ENCODE measurements at places on chromosomes 4 and X. TPM values are rescaled to one million over a fixed set of nuclear protein-coding genes. Genes with fewer than 3 reads are reported as not detected.

- no peak for DNase-seq
Measured at GRCh38 chr4:109375778-109376414, 57.7 kb upstream of the SEC24B start.

DNA sequence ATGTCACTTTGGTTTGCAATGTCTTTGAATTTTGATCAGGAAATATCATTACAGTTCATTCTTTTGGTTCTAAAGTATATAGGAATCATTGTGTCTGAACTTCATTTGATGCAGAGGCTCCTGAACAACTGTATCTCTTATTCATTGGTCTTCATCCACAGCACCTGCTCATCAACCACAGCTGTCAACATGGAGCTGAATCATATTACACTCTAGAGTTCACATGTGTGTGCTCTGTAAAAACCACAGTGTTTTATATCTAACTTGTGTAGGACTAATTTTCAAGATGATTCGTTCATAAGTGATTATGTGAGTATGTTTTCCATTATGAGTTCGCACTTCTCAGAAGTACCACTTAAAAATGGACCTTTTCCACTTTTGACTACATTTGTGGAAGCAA lies 643.3 kb upstream of the FAM241A start:
- DNase-seq: no peak

Gene NKX6-1
- total RNA-seq: 0.55 TPM

GRCh38 chr4:68348577-68348976 lies 1.3 kb downstream of the YTHDC1 start:
- DNase-seq: no peak

- DNase-seq: no peak
Measured at GRCh38 chr4:92528541-92528940, 224.8 kb downstream of the GRID2 start.

DNA sequence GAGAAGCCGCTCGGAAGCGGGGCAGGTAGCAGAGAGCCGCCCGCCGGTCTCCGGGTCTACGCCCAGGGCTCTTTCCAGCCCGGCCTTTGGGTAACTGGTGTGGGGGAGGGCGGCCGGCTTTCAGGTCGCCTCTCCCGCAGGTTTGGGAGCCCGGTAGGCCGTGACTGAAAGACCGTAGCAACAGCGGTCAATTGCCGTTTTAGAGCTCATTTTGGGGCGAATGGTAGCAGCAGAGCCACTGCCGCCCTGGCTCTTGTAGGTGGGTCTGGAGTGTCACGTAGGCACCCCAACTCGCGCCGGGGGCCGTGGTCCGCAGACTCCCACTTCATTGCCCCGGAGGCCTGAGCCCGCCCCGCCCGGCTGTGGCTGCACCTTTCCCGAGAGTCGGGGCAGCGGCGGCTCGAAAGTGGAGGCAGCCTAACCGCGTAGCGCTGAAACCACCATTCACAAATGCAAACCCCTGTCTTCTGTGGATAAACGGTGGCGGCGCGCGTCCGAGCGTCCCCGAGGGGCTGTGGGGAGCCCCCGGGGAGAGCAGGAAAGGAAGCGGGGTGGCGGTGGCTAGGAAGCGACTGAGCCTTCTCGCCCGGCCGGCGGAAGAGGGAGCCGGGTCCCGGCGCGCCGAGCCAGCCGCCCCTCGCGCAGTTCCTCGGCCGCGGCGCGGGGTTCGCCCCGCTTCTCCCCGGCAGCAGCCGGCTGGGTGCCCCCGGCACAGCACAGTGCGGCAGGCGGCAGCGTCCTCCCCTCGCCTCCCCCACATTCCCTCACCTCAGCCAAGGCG lies 2185.1 kb upstream of the TENM3 start:
- DNase-seq: no peak

DNA sequence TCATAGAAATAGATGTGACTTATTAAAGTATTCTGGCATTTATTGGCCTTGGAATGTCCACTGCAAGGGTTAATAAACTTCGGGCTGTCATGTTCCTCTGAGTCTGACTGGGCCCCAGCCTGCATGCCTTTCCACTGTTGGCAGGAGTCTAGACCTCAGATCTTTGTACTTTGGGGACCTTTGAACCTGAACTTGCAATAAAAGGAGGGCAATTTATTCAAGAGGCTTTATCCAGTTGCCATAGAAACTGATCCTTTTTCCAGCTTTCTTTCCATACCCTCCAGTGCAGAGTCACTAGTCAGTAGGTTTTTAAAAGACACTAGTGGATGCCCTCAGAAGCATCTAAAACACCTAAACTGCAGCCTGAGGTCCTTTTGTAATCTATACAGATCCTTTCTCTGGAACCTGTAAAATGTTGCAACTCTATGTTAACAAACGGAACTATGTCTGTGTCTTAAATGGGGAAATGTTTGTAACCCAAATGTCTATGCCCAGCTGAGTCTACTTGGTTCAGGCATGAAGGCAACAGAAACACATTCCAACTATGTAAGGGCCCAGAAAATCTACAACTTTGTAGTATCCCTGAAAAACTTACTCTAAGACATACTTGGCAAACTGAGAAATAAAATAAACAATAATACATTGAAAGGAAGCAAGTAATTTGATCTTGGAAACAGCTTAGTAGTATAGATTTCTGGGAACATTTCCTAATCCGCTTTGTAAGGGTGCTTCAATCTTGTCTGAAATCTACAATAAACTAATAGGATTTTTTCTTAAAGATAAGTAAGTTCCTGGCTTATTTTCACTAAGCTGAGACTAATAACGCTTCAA lies 41.5 kb downstream of the SOWAHB start:
- DNase-seq: no peak

Gene TREX2
- 0.62 TPM for total RNA-seq

DNA sequence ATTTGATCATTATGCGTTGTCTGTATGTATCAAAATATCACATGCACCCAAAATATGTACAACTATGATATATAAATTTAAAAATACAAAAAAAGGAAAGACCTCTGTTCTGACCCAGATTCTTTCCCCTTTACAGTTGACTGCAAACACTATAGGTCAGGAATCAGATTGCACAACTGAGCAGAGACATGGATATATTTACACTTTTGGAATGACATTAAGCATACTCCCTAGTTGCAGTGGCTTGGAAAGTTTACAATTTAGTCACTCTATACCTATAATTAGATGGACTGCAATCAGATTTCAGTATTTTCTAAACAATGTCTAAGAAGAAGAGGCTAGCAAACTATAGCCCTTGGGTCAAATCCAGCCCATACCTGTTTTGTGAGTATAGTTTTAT lies 98.5 kb upstream of the INPP4B start:
- DNase-seq: no peak
